ENCODE measurements at places on chromosomes 7 and 10.

DNA sequence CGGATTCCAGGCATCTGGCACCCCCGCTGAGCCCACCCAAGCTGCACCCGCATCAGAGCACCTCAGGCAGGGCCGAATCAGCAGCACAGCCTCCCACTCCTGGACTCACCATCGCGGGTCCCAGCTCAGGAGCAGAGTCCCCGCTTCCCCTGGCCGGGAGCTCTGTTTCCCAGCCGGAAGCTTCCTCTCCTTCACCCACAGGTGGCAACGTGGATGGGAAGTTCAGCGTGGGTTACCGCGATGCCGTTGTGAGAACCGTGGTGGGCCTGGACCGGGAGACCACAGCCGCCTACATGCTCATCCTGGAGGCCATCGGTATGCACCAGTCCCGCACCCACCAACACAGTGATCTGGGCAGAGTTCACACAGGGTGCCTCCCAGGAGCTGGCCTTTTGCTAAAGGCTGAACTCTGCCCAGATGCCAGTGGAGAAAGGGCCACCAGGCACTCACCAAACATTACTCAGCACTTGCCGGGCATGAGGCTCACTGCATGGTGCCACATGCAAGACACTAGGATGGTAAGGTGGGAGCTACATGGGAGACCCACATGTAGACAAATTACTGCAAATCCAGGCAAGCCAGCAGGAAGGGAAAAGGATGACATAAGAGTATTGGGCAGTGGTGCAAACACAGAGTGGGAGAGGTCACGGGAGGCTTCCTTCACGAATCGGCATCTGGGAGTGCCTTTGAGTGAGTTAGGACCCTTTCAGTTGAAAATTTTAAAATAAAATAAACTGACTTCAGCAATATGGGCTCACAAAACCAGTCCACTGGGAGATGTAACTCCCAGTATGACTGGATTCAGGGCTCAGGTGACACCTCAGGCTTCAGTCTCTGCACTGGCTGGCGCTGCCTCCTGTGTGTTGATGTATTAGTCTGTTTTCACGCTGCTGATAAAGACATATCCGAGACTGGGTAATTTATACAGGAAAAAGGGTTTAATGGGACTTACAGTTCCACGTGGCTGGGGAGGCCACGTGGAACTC lies 10.4 kb downstream of the C10orf105 start:
- DNase-seq: no peak

DNA sequence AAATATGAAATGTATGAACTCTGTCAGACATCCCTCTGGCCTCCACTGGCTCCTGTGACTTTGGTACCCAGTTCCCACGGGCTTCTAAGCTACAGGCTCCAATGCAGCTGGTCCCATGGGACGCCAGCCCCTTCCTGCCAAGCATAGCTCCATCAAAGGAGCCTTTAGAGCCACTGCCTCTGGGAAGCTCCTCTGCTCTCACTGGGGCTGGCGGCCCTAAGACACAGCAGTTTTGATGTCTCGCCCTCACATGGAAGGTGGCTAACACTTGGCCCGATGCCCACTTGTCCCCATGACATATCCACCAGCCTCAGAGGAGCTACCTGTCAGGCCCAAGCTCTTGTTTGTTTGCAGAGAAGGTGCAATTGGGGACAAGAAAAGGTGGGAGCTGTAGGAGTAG lies 453.7 kb upstream of the LRRN3 start:
- peak; percentile 16 for DNase-seq

DNA sequence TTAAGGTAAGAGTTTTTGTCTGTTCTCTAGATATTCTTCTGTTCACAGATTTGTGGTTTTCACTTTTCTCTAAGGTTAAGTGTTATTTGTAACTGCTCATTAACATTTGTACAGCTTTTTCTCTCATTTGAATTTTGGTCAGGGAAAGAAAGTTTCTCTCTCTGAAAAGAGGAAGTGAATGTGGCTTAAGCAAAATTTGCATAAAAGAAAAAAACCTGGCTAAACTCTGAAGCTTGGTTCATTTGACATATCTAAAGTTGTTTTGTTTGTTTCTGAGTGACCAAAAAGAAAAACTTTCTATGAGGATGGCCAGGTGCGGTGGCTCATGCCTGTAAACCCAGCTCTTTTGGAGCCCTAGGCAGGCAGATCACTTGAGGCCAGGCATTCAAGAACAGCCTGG lies 22.0 kb upstream of the SLC26A4 start:
- no peak for DNase-seq

- no peak for DNase-seq
These were observed 192.9 kb upstream of the PLXDC2 start for GRCh38 chr10:19623321-19623720.

GRCh38 chr7:6453734-6454133 lies 6.0 kb upstream of the DAGLB start:
- no peak for DNase-seq

- no peak for DNase-seq
These were observed 110.6 kb downstream of the OAT start for GRCh38 chr10:124308056-124308645.

- DNase-seq: no peak
These were observed 31.2 kb upstream of the COMTD1 start for GRCh38 chr10:75266945-75267344.

DNA sequence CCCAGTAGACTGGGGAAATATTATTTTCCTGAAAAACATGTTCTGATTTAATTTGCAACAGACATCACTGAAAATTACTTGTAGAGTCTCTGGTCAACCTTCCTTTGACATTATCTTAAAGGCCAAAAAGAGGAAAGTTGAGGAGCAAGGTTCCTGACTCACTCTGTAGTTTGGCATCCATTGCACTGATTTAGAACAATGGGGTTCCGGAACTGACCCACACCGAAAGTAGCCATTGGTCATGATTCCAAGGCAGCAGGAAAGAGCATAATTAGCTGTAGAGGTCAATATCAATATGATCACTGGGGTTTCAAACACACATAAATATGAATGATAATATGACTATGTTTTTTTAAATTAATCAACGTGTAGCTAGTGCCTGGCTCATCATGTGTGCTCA lies 65.8 kb downstream of the DNMBP start:
- DNase-seq: no peak

DNA sequence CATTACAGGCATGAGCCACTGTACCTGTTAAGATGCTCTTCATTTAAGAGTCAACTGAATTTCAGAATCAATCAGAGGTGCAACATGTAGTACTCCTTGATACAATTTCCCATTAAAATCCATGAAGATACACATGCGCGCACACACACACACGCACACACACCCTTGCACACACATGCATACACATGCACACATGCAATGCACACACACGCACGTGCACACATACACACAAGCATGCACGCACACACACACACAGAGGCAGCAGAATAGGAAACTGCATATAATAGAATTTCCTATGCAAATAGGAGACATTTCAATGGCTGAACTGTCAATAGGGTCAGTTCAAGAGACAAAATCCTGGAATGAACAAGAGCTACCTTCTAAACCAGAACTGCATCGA lies 192.6 kb downstream of the CALN1 start:
- DNase-seq: no peak

DNA sequence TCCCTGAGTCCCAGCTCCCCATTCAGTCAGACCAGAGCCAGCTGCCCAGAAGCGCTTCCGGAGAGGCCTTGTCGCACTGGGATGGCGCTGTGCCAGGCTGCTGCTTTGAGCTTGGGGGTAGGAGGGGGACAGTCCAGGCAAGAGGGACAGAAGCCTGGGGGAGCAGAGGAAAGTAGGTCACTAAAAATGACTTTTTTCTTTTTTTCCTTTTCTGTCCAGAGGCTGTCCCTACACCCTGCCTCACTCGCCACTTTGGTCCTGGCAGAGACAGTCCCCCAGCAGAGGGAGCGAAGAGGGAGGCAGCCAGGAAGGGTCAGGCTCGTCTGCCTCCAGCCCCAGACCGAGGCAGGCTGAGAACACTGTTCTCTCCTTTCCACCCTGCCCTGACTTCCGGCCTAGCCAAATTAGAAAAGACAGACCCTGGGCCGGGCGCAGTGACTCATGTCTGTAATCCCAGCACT lies 15.8 kb upstream of the TRIM8 start:
- no peak for DNase-seq

DNA sequence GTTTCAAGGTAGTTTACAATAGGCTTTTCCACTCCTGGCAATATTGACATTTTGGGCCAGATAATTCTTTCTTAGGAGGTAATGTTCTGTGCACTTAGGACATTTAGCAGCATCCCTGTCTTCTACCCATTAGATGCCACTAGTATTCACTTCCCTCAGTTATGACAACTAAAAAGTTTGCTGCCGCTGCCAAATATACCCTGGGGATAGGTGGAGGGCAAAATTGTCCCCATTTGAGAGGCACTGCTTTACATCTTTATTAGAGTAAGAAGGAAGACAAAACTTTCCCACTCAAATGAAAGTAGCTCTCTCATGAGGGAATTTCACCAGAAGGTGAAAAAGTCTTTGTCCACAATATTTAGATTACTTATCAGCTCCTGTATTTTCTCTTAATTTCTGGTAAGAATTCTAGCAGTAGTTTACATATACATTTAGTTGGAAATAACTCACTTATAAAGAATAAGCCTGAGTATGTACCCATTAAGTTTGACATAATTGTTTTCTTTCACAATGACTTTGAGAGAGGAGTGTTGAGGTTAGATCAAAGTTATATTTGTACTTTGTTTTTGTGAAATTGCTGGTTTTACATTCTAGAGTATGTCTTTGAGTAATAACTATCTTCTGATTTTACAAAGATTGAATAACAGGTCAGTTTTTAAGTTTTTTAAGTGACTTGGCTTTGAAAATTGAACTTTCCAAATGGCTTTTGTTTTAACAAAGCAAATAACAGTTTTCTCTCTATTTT lies 46.0 kb downstream of the HELLS start:
- DNase-seq: no peak

DNA sequence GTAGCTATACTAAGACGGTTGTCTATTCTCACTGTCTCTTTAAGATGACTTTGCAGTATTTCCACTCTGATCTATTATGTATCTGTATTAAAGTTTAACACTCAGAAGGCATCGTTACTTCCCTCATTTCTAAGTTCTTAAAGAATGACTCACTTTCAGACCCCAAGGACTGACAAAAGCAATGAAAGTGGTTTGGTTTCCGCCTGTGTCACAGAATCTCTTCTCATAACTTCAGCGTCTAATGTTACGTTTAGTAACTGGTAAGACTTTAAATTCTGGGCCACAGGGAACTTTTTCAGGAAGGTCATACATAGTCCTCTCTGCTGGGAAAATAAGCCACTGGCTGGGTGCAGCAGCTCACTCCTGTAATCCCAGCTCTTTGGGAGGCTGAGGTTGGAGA lies 892.0 kb upstream of the AUTS2 start:
- no peak for DNase-seq

DNA sequence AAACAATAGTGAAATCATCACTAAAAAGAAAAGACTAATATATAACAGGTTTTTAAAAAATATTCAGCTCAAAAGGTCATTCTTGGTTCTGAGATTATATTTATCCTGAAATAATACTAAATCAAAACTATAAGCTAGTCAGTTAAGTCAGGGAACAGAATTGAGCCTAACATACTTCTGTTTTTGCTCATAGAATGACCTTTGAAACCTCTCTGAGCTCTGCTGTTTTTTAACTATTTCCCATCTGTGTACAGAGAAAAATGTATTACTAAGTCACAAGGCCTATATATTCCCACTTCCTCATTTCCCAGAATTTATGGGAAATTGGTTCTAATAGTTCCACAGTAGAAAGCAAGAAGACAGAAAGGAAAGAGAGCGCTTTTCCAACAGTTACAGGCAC lies 346.8 kb upstream of the ETV1 start:
- no peak for DNase-seq

GRCh38 chr7:126447984-126448383 lies 804.8 kb downstream of the GRM8 start:
- no peak for DNase-seq

DNA sequence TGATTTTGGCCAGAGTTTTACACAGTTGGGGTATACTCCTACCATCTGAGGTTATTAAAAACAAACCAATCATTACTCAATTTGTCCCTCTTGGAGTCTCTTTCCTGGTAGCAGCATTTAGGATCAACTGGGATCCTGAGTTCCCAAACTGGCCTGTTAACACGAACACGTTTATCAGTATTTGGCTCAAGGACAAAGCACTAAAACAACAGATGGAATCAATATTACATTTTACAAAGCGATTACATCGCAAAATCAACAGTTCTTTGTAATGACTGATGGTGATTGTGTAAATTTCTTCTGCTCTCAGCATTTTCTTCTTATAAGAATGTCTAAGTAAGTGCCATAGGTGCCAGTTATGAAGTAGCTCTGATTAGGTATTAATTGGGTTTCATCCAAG lies 582.9 kb upstream of the ANKRD30A start:
- DNase-seq: no peak

- no peak for DNase-seq
These were observed 765.9 kb downstream of the LRMDA start for GRCh38 chr10:76197293-76197692.

GRCh38 chr7:34875481-34875880 lies 161.8 kb downstream of the DPY19L1 start:
- DNase-seq: no peak

- DNase-seq: no peak
These were observed 77.9 kb downstream of the CTNNA3 start for GRCh38 chr10:67618116-67618515.

DNA sequence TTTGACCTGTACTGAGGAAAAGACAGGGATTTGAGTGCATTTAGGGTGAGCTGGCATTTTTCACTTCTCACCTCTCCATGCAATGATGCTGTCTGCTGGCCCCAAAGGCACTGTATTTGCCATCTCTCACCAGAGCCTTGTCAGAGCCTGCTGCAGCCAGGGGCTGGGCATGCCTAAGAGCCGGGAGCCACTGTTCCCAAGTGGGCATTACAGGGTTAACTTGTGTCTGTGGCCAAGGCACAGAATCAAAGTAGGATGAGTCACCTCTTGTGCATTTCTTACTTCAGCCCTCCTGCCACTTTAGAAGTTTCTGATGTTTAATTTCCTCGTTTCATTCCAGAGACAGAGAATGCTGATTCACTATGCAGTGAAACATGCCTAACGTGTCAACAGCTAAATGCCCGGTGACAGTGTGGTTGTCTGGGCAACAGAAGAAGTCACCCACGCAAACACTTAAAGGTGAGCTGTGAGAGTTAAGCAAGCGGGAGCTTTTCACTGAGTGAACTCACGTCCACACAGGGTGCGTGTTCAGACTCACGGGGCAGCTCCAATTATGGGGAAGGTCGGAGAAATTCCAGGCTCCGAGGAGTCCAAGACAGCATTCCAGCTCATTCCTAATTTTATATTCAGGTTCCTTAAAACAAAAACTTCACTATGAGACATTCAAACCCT lies 57.1 kb upstream of the IGFBP3 start:
- no peak for DNase-seq

DNA sequence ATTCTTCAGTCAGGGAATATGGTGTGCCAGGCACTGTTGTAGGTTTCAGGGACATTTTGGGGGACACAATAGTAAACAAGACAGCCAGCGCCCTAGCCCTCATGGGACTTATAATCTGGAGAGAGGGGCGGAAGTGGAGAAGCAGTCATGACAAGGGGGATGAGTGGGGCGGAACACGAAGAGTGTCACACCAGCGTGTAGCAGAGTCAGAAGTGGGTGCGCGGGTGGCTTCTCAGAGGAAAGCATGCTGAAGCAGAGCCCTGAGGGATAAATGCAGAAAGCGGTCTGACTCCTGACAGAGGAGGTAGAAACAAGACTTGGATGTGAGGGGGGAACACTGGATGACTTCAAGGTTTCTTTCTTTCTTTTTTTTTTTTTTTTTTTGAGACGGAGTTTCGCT lies 160.3 kb upstream of the LYZL2 start:
- no peak for DNase-seq

Measured in NCI-H69 (cell line).